ENCODE measurements at places on chromosomes 7 and 10.

DNA sequence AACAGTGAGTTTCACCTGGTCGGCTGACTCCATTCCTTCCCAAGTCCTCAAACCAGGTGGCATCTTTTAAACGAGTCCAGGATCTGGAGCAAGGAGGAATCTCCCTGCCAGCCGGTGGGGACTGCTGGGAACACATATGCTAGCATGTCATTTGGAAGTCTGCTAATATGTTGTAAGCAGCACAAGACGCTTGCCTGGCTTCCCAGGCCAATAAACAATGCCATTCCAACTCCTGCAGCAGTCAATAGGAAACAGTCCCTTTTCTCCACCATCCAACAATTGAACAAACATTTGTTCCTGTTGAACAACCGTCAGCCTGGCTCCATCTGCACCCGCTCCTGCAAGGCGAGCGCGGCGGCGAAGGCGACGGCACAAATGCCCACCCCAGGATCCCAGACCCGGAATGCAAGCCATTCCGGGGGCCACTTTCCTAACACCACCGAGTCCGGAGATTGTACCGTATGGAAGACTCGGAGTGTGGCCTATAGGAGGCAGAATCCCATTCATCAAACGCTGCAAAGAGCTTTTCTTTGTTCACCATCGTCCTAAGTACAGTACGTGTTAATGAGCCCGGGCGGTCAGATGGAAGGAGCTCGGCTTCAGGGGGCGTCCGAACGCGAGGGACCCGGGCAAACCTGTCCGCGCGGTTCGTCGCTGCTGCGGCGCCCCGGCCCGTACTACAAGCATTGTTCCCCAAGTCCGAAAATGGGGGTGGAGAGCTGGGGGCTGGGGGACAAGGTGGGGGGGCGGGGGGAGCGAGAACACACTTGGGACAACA lies 1.6 kb downstream of the FAM53B start:
- DNase-seq: no peak

DNA sequence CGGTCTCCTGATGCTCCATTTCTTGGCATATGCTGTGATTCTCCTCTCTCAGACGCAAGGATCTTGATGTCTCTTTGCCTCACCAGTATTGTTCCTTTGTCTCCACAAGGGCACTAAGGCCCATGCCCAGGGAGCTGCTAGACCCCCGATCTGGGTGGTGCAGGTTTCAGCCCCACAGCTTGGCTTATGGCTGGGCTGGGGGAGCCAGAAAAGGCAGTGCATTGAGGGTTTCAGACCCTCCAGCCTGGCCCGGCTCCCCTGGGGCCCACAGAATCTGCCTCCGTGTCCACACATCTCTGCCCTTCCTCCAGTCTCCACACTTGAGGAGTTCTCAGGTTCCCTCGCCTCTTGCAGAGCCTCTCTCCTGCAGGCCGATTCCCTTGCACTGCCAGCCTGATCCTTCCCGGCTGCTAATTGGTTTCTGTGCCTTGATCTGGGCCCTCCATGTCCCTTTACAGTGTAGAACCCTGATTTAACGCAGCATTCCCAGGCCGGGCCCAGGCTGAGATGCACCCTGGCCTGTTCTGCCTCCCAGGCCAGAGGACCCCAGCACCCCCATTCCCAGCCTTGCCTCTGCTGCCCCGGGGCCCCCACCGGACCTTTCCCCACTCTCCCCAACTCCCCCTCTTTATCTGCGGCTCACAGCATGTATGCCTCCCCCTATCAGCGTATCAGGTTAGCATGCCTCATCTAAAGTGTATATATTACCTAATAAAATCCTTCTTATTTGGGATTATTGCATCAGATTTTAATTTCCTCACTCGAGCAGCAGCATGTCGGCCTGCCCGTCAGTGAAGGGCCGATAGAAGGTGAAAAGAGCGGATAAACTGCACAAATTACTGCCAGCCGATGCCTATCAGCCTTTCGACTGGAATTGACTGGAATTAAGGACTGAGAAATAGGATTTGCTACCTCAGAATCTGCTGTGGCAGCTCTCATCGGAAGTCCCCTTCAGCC lies 145.7 kb downstream of the C10orf105 start:
- DNase-seq: no peak

DNA sequence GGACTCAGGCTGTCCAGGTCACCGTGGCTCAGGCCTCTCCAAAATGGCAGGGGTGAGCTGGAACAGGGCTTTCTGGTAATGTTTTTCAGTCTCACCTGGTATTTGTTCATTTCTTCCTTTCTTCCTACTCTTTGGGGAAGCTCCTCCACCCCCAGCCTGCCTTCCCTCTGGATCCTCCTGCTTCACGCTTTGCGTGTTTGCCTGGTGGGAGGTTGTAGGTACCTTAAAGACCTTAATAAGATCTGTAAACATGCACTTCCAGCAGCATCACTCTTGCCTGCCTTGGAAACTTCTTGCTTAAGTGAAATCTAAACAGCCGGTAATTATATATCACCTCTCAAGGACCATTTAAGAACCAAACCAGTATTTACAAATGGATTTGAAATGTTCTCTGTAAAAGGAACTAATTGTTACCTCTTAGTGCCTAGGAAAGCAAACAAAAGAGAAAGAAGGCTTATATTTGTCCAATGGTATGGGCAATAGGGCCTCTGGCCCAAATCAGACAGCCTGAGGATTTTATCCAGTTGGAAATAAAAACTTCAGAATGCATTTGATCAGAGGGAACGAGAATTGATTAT lies 339.9 kb downstream of the CCSER2 start:
- DNase-seq: no peak

- DNase-seq: no peak
Measured at GRCh38 chr10:14601326-14601725, 173.4 kb downstream of the FAM107B start.

DNA sequence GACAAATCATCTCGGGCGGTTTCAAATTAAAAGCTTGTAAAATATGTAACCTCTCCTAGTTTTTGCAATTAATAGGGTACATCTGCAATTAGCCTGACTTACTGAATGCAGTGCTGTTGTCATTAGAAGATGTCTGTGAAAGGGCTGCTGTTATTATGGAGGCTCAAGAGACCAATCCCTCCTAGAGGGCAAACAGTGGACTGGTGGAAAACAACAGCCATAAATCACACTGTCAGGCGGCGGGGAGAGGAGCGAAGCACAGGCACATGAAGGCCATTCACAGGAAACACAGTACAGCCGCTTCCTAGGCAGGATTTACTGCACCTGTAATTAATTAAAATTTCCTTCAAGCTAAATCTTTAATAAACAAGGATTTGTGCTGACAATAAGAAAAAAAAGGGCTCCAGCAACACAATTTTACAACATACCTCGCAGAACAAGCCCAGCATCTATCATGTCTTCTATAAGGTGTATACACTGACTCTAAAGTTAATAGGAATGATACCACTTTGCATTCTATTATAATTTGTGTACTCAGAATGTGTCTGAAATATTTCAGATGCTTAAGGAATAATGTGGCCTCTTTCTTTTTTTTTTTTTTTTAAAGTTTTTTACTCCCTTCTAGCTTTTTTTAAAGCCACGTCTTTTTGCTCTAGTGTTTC lies 50.7 kb downstream of the ERCC6 start:
- no peak for DNase-seq

- DNase-seq: peak; percentile 22
Measured at GRCh38 chr10:132001238-132001972, 19.7 kb upstream of the BNIP3 start.

- no peak for DNase-seq
Measured at GRCh38 chr7:134845461-134845860, 66.0 kb downstream of the CALD1 start.
